Stimulated activated CD8-positive, alpha-beta memory T cell treated with anti-CD3 and anti-CD28 coated beads, Interleukin-4, amount 100 ng/mL, for 24 hours (primary cell): ENCODE measurements at places on chromosomes 7 and 10.
A peak's percentile ranks its signal among the peaks of the same experiment; 100 is the strongest.

- DNase-seq: peak; percentile 41
These were observed 14.4 kb upstream of the WBP1L start for GRCh38 chr10:102729029-102730026.

DNA sequence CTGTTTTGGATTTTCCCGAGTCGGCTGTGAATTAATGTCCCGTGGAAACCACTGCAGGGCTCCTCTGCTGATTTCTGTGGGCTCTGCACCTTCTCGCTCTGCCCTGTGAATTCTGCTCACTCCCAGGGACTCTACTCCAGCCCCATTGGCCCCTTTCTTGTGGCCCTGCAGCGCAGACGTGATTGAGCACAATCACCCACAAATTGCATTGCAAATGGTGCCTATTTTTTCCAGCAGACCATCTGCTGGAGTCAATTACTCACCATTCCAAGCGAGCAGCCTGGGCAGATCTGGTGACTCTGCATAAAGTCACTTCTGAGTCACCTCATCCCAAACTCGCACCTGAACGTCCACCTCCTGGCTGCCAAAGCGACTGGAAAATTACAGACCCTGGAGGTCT, 235.8 kb downstream of the PAXIP1 start:
- no peak for DNase-seq

DNA sequence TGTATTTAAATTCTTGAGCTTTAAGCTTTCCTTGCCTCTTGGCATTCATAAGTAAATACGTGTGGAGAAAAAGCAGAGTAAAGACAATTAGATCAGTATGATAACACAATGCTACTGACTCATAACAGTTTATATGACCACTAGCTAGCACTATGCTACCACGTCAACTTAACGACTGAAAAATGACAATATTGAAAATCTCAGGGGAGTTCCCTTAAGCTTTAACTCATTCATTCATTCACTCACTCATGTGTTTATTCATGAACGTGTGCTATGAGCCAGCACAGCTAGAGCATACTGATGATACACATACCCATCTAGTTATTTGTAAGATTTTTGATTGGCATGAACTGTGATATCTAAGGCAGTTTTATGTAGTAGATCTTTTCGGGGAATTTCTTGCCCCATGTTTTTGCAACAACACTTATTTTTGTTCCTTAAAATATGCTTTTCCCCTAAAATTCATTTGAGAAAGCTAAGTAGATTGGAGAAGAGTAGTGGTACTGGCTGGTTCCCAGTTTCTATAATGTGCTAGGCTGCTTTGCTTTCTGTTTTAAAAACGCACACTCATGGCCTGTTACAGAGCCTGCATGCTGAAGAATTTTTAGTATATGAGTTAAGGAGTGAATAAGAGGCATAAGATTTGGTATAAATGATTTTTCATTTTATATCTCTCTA, 57.4 kb upstream of the ACBD5 start:
- no peak for DNase-seq

DNA sequence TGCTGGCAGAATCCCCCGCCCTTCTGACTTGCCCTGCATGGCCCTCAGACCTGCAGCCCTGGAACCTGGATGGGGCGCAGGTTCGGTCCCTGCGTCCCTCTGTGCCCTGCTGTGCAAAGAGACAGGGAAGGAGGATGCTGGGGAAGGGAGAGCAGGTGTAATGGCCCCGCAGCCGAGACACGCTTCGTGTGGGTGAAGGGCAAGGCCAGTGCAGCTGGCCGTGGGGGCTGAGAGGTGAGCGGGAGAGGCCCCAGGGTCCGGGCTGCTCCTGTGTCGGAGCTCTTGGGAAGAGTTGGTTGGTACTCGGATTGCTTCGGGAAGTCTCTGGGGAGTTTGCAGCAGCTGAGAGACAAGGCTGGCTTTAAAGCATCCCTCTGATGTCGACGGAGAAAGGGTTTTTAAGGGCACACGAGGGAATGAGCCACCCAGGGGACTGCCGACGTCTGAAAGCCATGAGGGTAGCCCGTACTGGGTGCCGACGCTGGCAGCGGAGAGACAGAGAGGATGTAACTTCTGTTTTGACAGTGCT, 6.5 kb downstream of the ELFN1 start:
- no peak for DNase-seq

- no peak for DNase-seq
These were observed at the start of gene ADIRF for GRCh38 chr10:86968271-86968993. TSS of gene ADIRF (plus strand) at chr10:86968482. CDS start at chr10:86968545, 63 bp downstream.

DNA sequence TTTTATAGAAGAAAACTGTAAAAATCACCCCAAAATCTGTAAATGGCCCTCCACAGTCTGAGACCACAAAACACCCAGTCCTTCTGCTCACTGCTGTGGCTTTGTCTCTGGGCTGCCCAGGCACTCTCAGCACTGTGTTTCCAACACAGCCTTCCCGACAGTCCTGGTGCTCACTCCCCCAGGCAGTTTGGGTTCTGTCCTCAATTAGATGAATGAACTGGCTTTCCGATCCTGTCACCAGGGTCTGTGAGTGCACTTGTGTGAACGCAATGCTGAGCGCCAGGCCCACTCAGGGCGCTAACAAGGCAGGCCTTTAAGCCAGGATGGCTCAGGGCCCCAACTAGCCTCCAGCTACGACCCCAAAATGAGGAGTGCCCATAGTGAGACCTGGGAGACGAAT, 3.3 kb downstream of the MAD1L1 start:
- no peak for DNase-seq

GRCh38 chr7:71482284-71482683, 350.3 kb downstream of the GALNT17 start:
- no peak for DNase-seq

GRCh38 chr10:82759050-82759449, 884.1 kb downstream of the NRG3 start:
- no peak for DNase-seq

DNA sequence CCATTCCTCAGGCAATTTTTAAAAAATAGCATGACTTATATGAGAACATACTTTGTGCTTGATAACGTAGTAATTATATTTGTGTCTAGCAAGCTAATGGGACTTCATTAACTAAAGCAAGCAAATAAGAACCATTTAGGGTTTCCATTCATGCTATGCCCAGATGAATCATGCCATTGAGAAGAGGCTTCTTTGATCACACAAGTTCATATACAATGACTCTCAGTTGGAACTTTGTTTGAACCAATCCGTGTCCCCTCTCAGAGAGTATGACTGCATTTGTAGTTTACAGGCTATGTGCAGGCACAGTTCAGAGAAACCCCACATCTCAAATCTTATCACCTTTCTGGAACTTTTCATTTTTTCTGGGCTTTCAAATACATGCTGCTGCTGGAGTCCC, 614.2 kb downstream of the KCNMA1 start:
- DNase-seq: no peak

DNA sequence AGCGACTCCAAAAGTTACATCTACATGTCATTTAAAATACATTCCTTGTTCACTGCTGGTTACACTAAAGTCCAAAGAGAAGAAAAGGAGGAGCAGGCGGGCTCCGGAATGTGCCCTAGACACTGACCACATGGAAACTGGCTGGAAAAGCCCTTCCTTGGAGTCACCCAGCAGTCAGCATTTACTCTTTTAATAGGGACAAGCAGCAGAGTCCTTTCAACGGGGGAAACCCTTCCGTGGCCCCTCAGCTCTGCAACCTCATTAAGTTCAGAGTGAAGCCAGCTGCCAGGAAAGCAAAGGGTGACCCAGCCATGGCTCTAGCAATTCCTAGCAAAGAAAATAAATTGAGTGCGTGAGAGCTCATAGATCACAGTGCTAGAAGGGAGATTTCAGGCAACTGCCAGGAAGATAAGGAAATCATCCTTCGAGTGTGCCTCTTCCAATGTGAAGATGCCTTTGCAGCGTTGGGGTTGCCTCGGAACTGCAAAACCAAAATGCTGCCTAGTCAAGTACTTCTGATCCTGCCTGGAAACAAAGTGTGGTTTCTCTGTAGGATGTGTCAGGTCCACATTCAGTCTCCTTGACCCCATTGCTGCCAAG, 101.6 kb downstream of the SORBS1 start:
- DNase-seq: no peak

- no peak for DNase-seq
These were observed 94.0 kb upstream of the FAM180A start for GRCh38 chr7:135842446-135843179.

DNA sequence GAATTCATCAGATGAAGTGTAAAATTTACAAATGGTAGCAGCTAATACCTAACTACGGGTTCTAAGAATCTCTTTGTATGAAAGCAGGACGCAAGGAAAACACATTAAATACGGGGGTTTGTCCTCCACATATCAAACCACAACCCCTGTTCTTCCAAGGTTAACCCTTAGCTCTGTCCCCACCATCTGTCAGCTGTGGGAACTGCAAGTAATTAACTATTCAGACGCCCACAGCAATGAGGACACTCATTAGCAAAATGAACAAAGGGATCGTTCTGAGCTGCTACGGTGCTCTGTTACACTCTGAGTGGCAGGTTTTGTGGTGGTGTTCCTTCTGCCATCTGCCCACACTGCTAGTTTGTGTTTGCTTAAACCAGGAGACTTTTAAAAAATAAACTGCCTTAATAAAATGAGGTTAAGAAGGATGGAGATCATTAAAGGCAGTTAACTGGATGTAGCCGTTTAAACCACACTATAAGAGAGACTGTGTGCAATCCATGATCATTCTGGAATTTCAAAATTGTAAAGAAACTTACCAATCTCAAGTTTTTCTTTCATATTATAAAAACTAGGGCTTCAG, 51.4 kb downstream of the C10orf67 start:
- peak; percentile 7 for DNase-seq

GRCh38 chr10:58262766-58263165, 4.9 kb downstream of the IPMK start:
- no peak for DNase-seq

- DNase-seq: no peak
These were observed 4.8 kb downstream of the CRPPA start for GRCh38 chr7:16416289-16417282.

- no peak for DNase-seq
These were observed 1139.7 kb upstream of the CELF2 start for GRCh38 chr10:9877978-9878377.

DNA sequence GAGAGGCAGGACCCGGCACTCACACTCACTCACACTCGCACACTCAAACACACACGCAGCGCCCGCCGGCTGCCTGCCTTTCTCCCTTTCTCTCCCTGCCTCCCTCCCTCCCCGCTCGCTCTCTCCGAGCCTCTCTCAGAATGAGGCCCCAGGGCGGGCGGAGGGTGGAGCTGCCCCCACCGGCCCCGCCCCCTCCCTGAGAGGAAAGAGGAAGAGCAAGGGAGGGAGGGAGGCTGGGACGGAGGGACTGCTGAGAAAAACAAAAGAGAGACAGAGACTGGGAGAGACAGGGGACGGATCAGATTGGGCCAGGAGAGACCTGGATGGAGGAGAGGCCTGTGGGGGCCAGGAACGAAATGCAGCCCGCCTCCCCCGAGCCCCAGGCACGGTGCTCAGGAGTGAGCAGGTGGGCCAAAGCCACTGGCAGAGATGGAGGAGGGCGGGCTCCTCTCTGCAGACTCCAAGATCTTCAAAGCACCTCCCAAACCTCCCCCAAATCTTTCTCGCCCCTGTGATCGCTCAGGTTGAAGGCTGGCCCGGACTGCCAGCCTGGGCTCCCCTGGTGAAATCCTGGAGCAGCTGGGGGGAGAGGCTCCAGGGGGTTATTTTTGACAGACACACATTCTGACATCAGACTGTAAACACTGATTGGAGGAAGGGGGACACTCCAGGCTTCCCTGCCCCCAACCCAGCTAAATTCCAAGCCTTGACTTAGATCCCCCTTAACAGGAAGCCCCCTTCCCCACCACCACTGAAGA, 5.1 kb downstream of the LDB1 start:
- DNase-seq: peak; percentile 85

GRCh38 chr7:142516038-142516501, 233.2 kb upstream of the PRSS1 start:
- no peak for DNase-seq

- DNase-seq: no peak
These were observed 884.5 kb upstream of the POT1 start for GRCh38 chr7:125814100-125814499.

- DNase-seq: no peak
These were observed 72.1 kb downstream of the GNAI1 start for GRCh38 chr7:80206763-80207162.

GRCh38 chr10:132186488-132187429, at the start of gene DPYSL4:
TSS of gene DPYSL4 (plus strand) at chr10:132186948. CDS start at chr10:132187064, 116 bp downstream.
- peak; percentile 15 for DNase-seq

- no peak for DNase-seq
These were observed 65.8 kb downstream of the CDK13 start for GRCh38 chr7:40015790-40016296.

GRCh38 chr10:3969876-3970666, 185.1 kb upstream of the KLF6 start:
- no peak for DNase-seq

GRCh38 chr10:113893570-113893969, 39.1 kb downstream of the NHLRC2 start:
- DNase-seq: no peak

DNA sequence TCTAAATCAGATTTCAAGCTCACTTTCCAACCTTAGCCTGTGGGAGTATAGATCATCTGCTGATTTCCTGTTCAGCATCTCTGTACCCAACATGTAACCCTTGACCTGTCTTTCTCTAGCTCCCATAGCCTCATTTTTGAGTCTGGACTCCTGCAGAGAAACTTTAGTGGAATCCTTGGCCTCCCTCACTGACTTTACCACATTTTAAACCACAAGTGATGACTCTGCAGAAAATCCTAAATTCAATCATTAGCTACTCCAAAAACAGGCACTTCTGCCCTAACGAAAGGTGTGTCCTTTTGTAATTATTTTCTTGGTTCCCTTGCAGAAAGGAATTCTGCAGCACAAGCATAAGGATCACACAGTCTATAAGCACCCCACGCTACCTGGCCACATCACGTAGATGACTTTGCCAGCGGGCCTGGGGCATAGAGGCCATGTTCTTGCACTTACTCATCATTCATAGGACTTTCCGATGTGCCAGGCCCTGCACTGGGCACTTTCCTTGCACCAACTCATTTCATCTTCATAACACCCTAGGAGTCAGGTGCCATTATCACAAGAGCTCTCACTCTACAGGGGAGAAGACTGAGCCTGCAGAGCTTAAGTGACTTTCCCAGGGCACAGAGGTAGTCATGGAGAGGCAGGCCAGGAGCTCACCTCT, 57.2 kb upstream of the OPALIN start:
- no peak for DNase-seq

DNA sequence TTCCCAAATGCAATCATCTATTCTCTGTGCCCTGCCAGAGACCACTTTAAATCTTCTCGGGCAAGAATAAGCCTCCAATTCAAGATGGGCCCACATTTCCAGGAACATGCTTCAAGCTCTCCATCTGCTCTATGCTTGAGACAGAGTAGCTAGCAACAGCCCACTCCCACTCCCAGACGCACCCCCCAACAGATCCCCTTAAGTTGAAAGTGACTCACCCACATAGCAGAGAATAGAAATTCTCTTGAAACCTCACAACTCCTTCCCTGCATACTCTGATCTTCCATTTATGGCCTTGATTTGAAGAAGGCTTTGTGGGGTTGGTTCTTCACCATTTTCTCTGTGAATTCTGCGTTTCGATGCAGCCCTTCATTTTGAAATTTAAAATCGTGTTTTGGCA, 604.0 kb downstream of the INHBA start:
- no peak for DNase-seq
